HFFc6 (cell line): ENCODE measurements at places on chromosomes 2 and 18.
A peak's percentile ranks its signal among the peaks of the same experiment; 100 is the strongest.

DNA sequence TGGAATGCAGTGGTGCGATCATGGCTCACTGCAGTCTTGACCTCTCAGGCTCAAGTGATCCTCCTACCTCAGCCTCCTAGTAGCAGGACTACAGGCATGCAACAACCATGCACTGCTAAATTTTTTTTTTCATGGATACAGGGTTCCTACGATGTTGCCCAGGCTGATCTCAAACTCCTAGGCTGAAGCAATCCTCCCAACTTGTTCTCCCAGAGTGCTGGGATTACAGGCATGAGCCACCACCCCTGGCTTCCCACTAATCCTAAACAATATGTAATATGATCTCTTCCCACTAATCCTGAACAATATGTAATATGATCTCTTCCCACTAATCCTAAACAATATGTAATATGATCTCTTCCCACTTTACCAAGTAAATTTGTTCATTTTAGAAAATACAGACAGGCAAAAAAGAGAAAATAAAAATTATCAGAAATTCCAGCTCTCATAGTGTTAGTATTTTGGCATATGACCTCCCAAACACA is 33.7 kb upstream of the C18orf32 start:
- no peak for DNase-seq

GRCh38 chr2:219954331-219954730 is 326.9 kb downstream of the SLC4A3 start:
- DNase-seq: peak; percentile 47

GRCh38 chr2:130875935-130876334 is 39.2 kb downstream of the ARHGEF4 start:
- DNase-seq: no peak

- DNase-seq: peak; percentile 45
Observed at GRCh38 chr2:195709901-195710806, 53.1 kb downstream of the SLC39A10 start.

- DNase-seq: no peak
Observed at GRCh38 chr2:203867561-203868200, at the start of gene CTLA4. CTLA4 (plus strand) TSS chr2:203867771; CDS start chr2:203867943, 172 bp downstream.

DNA sequence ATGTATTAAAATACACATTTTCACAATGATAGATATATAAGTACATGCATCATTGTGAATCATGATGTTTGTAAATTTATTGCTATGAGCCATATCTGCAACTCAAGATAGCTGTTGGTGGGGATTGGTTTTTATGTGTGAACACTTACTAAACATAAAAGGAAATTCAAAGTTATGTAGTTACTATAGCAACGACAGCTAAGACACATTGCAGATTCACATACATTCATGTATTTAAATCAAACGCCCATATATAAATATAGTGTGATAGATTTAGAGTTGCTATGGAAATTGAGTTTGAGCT is 65.6 kb downstream of the MAPRE2 start:
- DNase-seq: no peak

DNA sequence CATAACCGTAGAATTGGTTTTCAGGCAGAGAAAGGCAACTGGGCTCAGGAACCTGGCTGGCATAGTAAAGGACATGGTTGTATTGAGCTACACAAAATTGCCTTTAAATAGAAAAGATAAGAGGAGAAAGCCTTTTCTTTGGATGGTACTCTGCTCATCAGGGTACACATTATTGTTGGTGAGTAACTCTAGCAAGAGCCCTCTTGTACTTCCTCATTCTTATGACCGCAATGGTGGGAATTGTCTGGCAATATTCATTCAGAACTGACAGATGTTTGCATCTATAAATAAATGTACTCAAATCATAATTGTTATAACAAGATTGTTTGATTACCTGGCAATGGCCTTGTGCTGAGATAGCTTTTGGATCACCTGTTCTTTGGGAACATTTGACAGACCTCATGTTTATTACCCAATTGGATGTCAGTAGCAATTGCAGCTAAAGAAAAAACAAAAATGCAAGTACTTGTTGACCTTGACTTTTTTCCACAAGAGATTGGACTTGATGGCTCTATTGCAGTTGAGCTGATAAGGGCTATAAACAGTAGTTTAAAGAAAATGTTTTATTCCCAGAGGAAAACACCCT is 43.9 kb downstream of the MEIS1 start:
- DNase-seq: no peak

DNA sequence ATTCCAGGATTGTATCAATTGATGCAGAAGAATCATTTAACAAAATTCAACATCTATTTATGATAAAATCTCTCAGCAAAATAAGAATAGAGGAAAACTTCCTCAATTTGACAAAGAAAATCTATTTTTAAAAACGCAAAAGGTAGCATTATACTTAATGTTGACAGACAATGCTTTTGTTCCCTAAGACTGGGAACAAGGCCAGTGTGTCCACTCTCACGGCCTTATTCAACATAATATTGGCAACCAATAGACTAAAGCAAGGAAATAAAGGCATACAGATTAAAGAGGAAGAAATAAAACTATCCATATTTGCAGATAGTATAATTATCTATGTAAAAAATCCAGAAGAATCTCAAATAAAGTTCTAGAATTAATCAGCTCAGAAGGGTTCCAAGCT is 472.4 kb upstream of the ID2 start:
- DNase-seq: no peak

- no peak for DNase-seq
Observed at GRCh38 chr2:241179899-241180298, 8.6 kb upstream of the ANO7 start.
